ENCODE measurements at places on chromosomes 16 and 17.
A peak's percentile ranks its signal among the peaks of the same experiment; 100 is the strongest.

DNA sequence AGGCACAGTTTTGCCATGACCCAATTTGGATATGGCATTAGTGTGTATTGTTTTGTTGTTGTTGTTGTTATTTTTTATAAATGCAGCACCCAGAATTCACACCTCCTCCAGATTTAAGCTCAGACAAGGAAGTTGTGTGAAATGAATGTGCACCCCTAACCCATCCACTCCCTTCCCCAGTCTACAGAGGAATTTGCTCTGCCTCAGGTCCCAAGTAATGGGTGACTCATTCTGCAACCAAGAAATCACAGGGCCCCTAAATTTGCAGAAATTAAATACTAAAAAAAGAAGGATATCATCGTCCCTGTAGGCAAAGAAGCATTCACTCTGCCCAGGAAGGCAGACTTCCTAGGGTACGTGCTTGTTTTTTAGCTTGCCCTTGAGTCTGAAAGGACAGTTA lies 62.3 kb downstream of the CLEC16A start:
- DNase-seq = no peak

DNA sequence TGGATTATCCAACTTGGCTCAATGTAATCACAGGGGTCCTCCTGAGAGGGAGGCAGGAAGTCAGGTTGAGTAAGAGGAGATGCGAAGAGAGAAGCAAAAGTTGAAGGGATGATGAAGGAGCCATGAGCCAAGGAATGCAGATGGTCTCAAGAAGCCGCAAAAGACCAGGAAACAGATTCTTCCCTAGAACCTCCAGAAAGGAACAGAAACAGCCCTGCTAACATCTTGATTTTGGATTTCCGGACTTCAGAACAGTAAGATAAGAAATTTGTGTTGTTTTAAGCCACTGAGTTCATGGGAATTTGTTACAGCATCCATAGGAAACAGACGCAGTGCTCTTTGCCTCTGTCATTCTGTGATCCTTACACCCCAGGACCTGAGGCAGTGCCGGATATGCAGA lies 26.8 kb downstream of the CMTR2 start:
- DNase-seq = no peak

- DNase-seq = no peak
These were observed 24.4 kb downstream of the SRL start for GRCh38 chr16:4217204-4218131.

DNA sequence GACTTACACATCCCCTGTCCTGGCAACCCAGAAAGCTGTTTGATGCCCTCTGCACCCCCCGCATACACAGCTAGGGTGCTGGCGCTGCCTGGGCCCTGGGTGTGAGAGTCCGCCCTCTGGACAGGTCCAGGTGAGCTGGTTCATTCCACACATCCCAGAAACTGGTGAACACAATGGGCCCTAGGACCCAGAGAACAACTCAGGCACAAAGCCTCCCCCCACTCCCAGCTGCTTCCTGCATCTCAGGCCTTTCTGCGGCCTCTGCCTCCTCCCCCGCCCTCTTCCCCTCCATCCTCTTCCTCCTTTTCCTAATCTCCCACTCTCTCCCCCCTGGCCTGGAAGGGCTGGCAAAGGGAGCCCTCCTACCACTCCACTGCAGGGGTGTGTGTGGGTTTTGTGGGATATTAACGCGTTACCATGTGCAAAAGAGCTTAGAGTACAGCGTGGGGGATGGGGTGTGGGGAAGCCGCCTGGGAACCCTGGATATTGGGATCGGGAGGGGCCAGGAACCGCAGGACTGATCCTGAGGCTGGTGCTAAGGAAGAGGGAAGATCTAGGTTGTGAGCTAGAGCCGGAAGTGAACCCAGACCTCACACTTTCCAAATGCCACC lies 1.6 kb upstream of the PPP1R9B start:
- DNase-seq = peak; percentile 91

DNA sequence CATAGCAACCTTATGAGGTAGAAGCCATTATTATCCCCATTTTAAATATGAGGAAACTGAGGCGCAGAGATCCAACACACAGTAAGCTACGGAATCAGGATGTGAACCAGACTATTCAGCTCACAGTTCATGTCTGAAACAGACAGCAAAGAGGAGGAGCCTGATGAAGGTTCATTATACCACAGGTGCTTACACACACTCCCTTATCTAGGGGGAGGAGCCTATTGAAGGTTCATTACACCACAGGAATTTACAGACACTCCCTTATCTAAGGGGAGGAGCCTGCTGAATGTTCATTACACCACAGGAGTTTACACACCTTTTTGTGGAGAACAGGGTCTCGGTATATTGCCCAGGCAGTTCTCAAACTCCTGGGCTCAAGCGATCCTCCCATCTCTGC lies 21.9 kb downstream of the C16orf95 start:
- DNase-seq = no peak

GRCh38 chr17:3723188-3723555 lies 531 bp upstream of the HASPIN start:
- no peak for DNase-seq

- DNase-seq = no peak
These were observed 998 bp downstream of the ACD start for GRCh38 chr16:67658849-67659674.

- no peak for DNase-seq
These were observed 22.7 kb downstream of the MYO1D start for GRCh38 chr17:32854207-32854606.

DNA sequence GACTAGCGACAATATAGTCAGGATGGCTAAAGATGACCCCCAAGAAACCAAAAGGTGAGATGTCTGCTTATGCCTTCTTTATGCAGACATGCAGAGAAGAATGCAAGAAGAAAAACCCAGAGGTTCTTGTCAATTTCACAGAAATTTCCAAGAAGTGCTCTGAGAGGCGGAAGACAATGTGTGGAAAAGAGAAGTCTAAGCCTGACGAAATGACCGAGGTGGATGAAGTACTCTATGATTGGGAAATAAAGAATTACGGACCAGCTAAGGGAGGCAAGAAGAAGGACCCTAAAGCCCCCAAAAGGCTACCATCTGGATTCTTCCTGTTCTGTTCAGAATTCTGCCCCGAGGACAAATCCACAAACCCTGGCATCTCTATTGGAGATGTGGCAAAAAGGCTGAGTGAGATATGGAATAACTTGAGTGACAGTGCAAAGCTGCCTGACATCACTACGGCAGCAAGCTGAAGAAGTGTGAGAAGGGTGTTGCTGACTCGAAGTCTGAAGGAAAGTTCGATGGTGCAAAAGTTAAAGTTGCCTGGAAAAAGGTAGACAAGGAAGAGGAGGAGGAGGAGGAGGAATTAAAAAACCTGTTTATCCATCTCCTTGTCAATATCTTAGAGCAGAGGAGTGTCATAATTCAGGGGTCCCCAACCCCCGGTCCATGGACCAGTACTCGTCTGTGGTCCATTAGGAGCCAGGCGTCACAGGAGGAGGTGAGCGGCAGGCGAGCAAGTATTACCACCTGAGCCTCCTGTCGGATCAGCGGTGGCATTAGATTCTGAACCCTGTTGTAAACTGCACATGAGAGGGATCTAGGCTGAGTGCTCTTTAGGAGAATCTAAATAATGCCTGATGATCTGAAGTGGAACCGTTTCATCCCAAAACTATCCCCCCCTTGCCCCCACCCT lies 25.1 kb upstream of the ADGRG1 start:
- DNase-seq = no peak

DNA sequence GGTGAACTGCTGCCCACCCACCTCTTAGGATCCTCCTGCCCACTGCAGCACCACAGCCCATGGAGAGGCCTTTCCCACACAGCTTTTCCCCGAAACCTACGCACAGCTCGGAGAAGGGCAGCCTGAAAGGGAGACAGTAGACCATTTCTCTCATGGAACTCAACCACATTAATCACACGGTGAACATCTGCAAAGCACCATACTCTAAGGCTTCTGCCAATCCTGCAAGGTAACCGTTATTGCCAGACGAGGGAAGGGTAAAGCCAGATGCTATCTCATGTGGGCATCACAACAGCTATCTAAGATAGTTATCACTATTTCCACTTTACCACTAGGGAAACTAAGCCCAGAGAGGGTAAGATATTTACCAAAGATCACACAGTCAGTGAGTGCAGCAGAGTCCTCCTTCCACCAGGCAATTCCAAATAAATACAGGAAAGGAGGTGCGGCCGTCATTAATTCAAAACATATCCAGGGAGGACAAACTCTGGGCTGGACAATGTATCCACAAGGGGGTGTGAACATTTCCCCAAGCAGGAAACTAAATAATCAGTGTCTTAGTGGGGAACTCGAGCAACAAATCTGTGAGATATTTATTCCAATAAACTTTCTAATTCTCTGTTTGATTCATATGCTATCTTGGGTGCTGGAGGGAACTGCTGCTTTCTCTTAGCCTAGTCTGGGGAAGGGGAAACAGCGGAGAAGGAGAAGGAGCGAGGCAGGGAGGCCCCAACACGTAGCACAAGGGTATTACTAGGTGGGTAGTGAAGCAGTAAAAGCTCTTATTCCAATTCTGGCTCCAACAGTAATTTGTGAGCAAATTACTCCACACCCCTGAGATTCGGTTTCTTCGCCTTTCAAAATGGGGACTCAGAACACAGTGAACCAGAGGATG lies 723 bp downstream of the TMEM186 start:
- no peak for DNase-seq

DNA sequence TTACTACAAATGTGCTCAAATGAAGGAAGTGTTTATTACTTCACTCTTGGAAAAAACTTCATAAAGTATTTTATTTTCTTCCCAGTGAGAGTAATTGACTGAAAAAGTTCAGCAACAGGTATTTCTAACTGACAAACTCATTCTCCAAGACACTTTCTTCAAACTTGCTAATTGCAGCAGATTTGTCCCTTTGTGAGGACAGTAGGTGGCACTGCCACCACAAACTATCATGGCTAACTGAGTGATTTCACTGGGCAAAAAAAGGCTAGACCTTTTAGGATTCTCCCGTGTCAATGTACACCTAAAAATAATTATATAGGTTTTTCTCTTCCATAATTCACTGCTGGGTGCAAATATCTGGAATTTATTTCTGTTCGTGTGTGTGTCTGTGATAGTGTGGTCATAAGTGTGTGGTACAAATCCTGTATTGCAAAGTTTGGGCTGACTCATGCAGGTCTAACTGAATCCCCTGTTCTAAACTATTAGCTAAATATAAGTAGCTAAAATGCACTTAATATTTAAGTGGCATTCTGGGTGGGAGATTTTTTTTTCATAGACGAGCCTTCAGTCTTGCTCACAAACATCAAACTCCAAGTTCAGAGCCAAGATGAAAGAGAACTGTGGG lies 3.9 kb downstream of the HS3ST3A1 start:
- no peak for DNase-seq

DNA sequence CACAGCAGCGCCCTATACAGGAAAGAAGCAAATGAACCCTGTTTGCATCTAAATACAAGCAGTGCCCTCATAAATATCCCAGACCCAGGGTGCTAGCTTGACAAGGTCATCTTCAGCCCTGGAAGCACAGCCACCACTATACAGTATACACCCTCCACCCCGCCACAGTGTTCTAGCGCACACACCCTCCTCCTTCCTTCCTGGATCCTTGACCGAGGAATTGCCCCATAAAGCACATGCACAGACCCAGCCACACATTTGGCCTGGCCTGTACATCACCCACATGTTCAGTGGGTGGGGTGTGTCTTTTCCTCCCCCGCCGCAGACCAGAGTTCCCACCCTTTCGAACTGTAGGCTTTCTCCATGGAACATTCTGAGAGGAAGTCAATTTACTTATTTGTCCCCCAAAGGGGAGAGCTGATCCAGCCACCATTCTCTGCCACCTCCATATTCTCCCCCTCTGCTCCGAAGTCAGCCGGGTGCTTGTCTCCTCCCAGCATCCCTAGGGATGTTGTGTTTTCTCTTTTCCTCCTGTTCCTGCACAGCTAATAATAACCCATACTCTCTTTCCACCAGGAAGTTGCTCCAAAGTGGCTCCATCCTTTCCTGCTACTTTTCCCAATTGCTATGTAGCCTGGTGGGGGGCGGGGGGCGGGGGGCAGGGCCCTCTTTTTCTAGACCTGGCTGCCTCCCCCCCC lies 6.6 kb downstream of the ABI3 start:
- DNase-seq = peak; percentile 86

GRCh38 chr16:55640701-55641327 lies 15.0 kb upstream of the SLC6A2 start:
- no peak for DNase-seq

DNA sequence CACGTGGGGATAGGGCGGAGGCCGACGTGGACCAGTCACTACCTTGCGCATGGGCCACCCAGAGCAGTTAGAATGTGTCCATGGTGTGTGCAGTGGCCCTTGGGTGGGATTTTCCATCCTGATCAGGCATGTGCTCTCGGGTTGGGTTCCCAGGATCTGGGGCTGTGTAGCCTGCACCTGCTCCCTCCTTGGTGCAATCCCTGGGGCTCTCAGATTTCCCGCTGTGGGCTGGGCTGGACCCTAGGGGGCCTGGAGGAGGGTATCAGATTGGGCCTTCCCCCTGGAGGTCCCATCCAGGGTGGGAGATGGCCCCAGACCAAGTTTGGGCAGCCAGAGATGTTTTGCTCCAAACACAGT lies 1.3 kb downstream of the SMTNL2 start:
- DNase-seq = no peak

- no peak for DNase-seq
These were observed 9.0 kb downstream of the CRK start for GRCh38 chr17:1447052-1447451.

DNA sequence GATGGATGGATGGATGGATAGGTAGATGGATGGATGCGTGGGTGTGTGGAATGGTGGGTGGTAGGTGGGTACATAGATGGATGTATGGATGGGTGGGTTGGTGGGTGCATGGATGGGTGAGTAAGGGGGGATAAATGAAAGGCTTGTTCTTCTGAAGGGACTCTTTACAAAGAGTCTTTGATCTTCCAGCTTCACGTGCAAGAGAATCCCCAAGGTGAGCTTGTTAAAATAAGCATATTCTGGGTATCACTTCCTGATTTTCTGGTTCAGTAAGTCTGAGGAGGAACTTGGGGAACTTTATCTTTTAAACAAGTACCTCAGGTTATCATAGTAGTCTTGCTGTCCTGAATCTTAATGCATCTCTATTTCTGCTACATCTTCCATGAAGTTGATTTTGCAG lies 639.1 kb downstream of the MAF start:
- no peak for DNase-seq

DNA sequence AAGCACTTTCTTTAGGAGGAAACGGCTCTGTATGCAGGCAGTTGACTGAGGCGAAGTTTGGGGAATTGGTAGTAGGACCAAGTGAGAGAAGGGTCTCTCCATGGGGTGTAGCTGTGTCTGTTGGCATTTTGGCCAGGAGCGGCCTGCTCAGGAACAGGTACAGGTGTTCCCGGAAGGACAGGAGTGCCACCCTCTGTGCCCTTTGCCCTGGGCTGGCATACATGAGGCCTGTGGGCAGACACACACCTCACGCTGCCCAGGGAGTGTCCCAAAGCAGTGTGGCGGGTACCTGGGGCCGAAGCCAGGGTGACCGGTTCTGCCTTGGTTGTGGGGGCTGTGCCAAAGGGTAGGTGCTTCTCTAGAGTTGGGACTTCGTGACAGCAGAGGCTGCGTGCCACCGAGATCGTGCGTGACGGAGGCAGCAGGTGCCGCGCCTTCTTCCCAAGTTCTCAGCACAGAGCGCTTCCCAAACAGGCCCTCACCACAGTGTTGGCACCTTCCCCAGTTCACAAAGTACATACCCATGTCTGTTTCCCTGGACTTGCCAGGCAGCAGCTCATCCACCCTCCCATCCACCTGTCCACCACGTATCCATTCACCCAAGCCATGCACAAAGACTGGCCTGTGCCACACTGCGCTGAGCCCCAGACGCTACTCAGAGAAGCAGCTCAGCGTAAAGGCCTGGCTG lies 19.9 kb upstream of the TCF25 start:
- no peak for DNase-seq

Data from posterior vena cava (tissue), 2 donors.